Subcutaneous preadipocyte (primary cell): ENCODE measurements at places on chromosomes 12 and 14. TPM values are rescaled to one million over a fixed set of nuclear protein-coding genes. Genes with fewer than 3 reads are reported as not detected.

The ARHGDIB gene
- total RNA-seq, result 2.9 and 3.9 TPM in 2 replicates

The SERPINA3 gene
- 0.20 and 1.1 TPM in 2 replicates for total RNA-seq

The LRTM2 gene
- not detected in 2 replicates for total RNA-seq

The GLIPR1L2 gene
- 0.37 and 0.39 TPM in 2 replicates for total RNA-seq

The ACOT6 gene
- total RNA-seq, result not detected in 2 replicates

The P3H3 gene
- 44.1 and 49.3 TPM in 2 replicates for total RNA-seq

The GNPTAB gene
- 15.4 and 22.3 TPM in 2 replicates for total RNA-seq

The NXPH4 gene
- total RNA-seq, result 0.73 and 0.98 TPM in 2 replicates

The FAM181A gene
- not detected in 2 replicates for total RNA-seq

The RHOJ gene
- total RNA-seq, result under 0.01 and 1.1 TPM in 2 replicates

The PGAM5 gene
- total RNA-seq, result 40.8 and 77.4 TPM in 2 replicates
